Femur (tissue), 1 donor: ENCODE measurements at places on chromosomes 7 and 10.
A peak's percentile ranks its signal among the peaks of the same experiment; 100 is the strongest.

DNA sequence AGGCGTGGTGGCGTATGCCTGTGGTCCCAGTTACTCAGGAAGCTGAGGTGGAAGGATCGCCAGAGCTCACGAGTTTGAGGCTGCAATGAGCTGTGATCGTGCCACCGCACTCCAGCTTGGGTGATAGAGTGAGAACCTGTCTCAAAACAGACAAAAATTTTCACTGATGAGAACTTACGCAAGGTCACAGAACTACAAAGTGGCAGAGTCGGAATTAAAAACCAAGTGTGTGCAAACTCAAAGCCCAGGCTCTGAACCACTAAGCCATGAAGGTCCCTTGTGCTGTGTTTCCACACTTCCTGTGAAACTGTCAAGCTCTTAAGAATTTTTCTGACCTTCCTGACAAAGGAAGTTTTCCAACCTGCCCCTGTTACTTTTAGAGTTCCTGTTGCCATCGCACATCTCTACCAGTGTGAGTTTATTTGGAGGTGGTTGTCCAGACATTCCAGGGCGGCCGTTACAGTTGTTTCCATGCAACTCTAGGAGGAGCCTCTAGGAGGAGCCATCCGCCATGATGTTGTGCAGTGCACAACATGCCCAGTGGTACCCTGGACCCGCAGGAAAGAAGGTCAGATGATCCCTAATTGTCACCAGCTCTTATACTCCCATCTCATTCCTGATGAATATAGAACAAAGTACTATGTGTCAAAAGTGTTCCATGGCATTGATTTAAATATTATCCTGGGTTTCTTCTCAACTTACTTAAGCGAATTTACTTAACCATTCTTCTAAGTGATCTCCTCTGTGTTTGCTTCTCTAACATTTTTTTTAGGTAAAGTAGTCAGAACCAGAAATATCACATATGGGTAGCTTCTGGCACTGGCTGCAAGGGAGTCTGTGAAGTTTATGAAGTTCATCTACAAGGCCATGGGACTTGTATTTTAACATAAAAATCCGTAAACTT lies 49.0 kb upstream of the LYZL1 start:
- no peak for DNase-seq

DNA sequence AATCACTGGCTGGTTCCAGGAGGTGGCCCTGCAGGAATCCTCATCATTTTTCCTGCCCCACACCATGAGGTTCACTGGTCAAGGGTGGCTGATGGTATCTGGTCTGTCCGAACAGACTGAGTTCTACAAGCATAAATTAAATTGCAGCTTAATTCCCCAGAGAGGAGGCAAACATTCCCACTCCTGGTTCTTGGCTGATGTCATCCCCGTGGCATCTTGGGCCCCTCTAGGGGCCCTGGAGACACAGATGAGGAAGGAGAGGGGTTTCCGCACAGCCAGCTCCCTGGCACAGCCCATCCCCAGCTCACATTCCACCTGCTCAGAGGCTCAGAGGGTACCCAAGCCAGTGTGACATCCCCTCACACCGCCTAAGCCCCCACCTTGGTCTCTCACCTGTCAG lies 5.3 kb upstream of the KLRG2 start:
- no peak for DNase-seq

DNA sequence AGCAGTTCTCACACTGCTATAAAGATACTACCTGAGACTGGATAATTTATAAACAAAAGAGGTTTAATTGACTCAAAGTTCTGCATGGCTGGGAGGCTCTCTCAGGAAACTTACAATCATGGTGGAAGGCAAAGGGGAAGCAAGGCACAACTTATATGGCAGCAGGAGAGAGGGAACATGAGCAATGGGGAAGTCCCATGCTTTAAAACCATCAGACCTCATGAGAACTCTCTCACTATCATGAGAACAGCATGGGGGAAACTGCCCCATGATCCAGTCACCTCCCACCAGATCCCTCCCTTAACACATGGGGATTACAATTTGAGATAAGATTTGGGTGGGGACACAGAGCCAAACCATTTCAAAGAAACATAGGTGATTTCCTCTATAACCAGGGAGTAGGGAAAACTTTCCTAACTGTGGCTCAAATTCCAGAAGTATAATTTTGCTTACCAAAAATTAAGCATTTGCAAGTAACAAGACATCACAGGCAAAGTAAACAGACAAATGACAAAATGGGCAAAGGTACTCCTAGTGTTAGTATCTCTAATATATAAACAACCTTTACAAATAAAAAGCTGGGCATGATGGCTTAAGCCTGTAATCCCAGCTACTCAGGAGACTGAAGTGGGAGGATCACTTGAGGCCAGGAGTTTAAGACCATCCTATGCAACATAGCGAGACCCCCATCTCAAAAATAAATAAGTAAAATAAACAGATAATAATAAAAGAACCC lies 88.0 kb downstream of the KBTBD2 start:
- DNase-seq, result no peak

DNA sequence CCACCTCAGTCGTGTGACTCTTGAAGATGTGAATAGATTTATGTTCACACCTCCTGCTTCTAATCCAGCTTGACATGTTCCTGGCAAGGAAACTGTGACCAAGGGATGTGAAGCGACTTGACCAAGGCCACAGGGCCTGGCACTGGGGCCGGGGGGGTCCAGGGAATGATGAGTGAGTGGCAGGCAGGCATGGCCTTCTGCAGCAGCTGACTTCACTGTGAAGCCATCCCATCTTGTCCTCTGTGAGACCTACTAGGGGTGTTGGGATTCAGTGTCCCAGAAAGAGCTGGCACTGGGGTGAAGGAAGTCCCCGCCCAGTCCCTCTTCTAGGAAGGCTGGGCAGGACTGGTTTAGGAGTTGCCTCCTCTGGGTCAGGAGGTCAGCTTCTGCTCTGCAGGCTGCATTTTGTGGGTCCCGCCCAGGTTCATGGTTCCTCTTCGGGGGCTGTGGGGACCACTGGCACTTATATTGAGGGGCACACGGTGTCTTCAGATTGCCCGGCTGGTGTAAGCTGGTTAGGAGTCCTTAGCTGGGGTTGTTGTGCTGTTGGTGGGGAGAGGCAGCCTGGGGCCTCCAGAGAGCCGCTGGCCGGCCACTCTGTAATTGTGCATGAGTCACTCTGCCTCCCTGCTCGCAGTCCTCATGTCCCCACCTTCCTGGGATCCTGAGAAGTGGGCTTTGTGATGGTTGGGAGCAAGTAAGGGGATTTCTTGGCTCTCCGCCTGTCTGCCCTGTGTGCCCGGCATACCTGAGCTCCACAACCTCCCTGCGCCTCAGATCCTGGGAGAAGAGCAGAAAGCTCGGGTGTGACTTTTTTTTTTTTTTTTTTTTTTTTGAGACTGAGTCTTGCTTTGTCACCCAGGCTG lies 11.0 kb downstream of the ZMIZ1 start:
- DNase-seq, result no peak

DNA sequence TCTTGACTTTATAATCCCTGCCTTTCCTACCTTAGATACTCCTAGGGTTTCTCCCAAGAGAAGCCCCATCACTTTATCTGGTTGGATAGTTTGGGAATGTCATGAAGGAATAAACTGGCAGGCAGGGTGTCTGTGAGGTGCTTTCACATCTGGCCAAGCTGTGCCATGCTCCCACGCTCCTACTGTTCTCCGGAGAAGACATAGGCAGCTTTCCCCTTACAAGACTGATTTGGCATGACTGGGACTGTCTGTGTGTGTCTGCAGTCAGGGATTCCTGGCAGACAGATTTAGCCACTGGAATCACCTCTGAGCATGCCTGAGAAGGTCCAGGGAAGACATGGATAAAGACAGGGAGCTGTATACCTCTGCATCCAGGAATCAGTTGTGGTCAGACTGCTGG lies 45.3 kb downstream of the HK1 start:
- no peak for DNase-seq

DNA sequence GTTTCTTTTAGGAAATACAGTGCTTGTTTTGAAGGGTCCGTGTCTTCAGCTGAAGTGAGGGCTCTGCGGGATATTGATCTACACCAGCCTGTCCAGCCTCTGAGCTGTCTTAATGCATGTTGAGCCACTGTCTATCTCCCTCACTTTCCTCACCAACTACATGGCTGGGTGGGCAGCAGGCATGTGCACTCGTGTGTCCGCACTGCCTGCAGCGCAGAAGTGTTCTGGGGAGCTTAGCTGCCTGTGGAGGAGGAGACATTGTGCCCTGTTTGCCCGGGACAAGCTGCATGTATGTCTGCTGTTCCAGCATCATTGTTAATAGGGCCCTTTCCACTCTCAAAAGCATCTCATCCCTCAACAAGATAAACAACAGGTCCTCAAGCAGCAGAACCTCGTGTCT lies 133.1 kb upstream of the EEPD1 start:
- no peak for DNase-seq

- DNase-seq, result no peak
These were observed 292.5 kb downstream of the HDAC9 start for GRCh38 chr7:18788026-18788425.

DNA sequence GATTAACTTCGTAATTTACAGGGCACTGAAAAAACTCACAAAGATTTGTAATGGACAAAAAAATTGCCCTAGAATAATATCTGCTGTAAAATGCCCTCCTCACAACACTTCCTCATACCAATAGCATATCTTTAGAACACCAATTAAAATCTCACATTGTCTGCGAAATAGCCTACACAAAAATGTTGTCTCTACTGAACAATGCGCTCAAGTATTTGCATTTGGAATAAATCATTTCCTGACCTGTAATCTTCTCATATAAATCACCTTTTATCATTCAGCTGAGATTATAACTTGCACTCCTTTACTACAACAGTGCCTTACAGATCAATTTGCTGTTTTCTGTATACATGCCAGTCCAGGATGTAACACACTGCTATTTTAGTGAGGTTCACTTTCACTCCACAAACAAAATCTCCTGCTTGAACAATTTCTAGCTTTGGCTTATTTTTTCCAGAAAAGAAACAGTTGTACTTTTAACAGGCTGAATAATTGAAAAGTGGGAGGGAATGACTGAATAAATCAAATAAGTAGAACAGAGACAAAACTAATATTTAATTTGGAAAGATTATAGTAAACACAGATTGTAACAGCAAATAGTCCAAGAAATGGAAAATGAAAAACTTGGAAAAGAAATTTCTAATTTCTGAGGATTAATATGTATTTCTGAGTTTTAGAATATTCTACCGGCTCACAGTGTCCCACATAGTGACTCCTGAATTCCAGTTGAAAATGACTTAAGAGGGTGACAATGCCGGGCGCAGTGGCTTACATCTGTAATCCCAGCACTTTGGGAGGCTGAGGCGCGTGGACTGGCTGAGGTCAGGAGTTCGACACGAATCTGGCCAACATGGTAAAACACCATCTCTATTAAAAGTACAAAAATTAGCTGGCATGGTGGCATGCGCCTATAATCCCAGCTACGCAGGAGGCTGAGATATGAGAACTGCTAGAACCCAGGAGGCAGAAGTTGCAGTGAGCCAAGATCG lies 30.6 kb downstream of the JMJD1C start:
- no peak for DNase-seq

GRCh38 chr10:89030791-89031190 lies 40.2 kb downstream of the FAS start:
- DNase-seq, result no peak

- DNase-seq, result peak; percentile 14
These were observed 5.4 kb downstream of the GPRIN2 start for GRCh38 chr10:46550795-46551700.

- no peak for DNase-seq
These were observed 16.7 kb upstream of the HMX3 start for GRCh38 chr10:123119081-123119480.

- DNase-seq, result no peak
These were observed 19.9 kb downstream of the CALD1 start for GRCh38 chr7:134799377-134799776.

DNA sequence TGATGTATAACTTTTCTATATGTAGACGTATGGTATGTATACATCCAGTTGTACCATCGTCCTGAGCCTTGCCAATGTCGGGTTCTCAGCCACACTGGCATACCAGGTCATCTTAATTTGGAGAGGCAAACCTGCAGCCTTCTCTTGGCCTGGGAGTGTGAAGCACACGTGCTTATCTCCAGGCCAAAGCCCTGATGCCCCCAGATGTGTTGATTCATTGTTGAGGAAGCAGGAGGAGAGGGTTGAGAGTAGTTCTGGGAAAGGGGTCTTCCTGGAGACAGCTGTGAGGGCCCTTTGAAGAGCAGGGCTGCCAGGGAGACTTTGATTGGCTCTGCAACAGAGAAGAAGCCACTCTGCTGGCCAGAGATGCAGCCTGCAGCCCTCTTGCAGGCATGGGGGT lies 155.6 kb downstream of the ARHGAP21 start:
- DNase-seq, result no peak

DNA sequence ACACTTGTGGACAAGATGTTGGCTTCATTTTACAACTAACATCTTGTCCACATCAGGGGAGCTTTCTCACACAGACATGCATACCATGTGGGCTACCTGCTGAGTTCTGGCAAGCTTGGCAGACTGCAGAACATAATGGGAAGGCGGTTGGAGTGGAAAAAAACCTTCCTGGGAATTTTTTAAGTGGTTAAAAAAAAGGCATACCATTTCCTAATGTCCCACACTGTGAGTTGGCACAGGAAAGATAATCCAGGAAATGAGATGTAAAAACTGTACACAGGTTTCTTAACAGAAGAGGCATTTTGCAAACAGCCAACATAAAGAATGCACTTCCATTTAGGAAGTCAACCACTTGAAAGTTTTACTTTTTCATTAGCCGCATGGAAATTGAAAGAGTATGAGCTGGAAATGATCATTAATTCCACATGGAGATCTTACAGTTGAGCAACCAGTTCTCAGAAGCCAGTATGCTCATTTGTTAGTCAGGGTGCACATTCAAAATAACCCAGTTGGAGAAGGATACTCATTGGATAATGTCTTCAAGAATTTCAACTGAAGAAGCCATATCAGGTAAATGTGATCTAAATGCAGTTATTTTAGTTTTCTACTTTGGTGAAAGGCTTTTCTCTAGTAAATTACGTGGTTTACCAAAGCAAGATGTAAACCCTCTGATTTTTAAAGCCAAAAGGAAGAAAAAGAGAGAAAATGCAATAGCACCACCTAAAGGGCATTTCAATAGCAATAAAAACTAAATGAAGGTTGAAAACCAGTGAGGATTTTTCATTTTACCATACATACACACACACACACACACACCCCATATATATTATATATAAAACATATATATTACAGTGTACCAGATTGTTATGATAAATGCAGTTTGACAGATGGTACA lies 194.0 kb downstream of the TAX1BP1 start:
- no peak for DNase-seq

DNA sequence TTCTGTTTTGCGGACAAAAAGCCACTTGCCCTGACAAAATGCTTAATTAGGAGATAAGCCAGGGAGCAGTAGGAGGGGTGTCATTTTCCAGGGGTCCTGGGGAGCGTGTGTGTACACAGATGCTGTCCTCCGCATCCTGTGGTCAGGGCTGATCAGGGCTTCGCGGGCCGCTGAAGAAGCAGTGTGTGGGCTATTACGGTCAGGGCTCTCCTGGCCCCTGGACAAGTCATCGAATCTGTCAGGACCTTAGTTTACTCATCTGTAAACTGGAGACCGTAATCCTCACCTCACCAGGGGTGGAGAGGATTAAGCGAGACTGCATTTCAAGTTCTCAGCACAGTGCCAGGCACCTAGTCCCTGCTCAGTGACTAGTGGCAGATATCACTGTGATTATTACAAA lies 26.0 kb upstream of the MXI1 start:
- DNase-seq, result no peak

GRCh38 chr10:127962205-127962604 lies 55.3 kb downstream of the PTPRE start:
- peak; percentile 8 for DNase-seq

GRCh38 chr7:44615149-44615611 lies 8.8 kb downstream of the OGDH start:
- peak; percentile 51 for DNase-seq
